ENCODE measurements at places on chromosomes 2 and 18.

DNA sequence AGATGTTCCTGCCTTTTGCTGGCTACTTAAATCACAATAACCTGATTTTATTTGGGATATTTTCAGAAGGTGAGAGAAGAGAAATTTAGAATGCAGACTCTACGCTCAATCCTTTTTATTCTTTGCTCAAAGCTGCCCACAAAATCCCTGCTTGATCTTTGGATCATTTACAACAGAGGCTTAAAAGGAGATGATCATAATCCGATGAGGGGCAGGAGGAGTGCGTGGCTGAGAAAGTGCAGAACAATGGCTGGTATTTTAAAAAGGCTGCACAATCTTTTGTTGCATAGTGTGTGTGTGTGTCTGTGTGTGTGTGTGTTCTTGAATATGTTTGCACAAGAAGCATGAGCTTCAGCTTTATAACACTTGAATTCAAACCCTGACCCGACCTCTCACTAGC, 256.3 kb upstream of the MYT1L start:
- DNase-seq = no peak

- peak; percentile 76 for DNase-seq
Measured at GRCh38 chr2:27262379-27263286, at the start of gene SLC30A3. TSS of gene SLC30A3 (minus strand) at chr2:27263047. CDS start at chr2:27262906, 141 bp downstream.

DNA sequence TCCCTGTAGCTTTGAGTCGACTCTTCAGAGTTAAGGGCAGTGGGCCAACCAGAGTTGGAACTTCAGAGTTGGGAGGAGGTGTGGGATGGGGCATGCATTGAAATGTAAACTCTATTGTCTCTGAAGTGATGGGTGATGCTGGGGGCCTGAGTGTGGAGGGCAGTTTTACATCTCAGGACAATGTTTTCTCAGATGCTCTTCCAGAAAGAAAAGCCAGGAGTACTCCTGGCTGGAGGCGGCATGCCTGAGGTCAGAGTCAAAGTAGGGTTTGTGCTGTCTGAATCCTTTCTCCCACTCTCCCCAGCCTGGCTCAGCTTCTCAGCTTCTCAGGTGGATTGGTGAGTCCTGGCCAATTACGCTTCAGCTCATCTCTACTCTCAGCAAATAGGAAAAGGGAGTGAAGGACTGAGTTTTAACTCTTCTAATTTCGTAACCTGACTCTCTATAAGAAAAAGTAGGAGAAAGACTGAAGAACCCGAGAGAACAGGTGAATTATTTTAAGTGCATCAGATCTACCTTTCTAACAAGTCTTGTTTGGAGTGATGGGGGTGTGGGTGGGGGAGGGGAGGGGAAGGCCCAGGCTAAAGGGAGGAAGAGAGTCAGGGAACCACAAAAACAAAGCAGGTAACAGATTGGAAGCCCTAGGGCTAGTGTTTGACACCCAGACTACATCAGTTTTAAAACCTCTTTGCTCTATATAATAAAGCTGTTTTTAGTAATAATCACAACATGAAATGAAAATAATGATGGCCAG, 107.5 kb upstream of the PELI1 start:
- no peak for DNase-seq

DNA sequence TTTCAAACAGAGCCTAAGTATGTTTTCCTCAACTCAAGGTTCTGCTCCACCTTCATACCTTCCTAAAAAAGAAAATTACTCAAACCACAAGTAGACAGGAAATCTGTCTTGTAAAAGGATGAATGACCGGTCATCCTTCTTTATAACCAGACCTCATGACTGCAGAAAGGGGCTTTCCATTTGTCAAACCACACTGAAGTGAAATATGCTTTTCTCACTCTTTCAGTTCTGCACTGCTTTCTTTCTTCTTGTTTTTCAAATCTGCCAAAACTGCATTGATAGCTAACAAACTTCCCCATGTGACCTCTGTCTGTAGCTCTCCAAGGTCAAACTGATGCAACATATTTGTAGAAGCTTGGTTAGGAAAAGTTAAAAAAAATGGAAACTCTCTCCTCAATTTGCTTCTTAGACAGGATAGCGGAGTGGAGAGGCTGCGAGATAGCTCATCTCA, 308.9 kb upstream of the CCDC68 start:
- no peak for DNase-seq

- no peak for DNase-seq
Measured at GRCh38 chr2:33645861-33646260, 46.8 kb upstream of the FAM98A start.

- DNase-seq = no peak
Measured at GRCh38 chr18:1732143-1732542, 827.5 kb downstream of the ADCYAP1 start.

DNA sequence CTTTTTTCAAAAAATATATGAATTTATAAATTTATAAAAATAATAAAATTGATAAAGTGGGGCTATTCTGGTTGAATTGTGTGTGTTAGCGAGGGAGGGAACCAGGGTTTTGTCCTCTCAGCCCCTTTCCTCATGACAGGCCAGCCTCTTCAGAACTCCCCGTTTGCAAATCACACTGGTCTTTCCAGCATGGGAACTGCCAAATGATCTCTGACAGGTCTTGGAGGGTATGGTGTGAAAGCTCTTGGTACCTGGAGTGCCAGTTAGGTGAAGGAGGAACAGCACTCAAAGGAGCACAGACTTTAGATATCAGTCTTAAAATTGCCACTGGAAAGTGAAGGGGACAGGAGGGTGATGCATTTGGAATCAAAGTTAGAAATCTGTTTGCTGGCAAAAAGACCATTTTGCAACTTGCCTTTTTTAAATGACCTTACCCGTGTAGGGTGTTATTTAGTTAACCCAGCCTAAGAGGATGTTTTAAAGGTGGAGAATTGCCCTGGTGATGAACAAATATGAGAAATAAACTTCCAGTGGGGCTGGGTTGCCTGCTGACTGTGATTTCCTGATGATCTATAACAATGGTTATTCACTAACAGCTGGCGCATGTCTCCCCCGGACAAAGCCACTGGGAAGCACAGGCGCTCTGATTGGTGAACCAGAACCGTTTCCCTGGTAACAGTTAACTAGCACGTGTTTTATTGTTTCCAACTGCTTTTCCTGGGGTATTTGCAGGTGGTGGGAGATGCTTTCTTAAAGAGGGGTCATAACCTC, 85.3 kb upstream of the EFEMP1 start:
- no peak for DNase-seq

DNA sequence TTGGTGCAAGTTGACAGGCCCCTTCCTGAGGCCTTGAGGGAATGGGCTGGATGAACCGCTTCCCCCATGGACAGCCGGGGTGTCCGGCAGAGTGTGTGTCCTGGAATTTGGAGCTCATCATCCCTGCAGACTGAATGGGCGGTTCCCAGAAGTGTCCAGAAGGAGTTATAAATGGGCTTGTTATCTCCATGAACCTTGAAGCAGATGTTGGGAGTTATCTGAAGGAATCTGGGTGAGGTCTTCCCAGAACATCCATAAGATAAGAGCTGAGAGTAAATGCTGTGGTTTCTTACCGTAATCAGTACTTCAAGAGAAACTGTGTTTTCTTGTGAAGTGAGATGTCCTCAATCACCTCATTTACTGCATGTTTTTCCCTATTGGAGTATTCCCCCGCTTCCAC, 21.1 kb downstream of the PLB1 start:
- no peak for DNase-seq

- DNase-seq = no peak
Measured at GRCh38 chr2:60271131-60271530, 282.3 kb downstream of the BCL11A start.

- DNase-seq = no peak
Measured at GRCh38 chr18:55743133-55743532, 155.1 kb upstream of the TCF4 start.

DNA sequence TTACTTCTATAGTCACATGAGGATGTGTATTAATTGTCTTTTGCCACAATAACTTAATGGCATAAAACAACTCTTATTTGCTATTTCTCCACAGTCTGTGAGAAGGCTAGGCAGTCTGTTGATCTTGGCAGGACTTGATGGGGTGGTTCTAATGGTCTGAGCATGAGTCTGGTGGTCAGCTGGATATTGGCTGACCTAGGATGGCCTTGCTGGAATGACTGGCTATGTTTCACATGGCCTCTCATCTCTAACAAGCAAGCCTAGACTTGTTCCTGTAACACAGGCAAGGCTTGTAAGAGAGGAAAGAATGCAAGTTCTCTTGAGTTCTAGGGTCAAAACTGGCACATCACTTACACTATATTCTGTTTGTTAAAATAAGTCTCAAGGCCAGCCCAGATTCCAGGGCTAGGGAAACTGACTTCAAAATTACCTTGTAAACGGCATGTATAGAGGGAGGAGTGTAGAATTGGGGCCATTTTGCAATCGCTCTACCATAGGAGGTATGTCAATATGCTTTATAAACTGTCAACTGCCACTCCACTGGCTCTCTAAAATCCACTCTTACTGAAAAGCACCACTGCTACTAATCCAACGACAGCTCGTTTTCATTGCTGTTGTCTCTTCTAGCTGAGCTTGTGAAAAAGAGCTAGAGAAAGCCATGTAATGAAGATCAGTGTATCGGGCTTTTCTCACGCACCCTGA, 325.0 kb upstream of the PKDCC start:
- no peak for DNase-seq

- DNase-seq = no peak
Measured at GRCh38 chr2:18883616-18884456, 294.5 kb upstream of the NT5C1B start.

- no peak for DNase-seq
Measured at GRCh38 chr18:64119916-64120315, 29.0 kb downstream of the LINC00305 start.

- DNase-seq = no peak
Measured at GRCh38 chr2:239370403-239370802, 30.4 kb downstream of the HDAC4 start.

All from CD4-positive, alpha-beta T cell treated with Interleukin-1 beta for 1 hour (primary cell).